ENCODE measurements at places on chromosomes 11 and 22.

GRCh38 chr11:48150213-48150612 lies 66.4 kb upstream of the OR4B1 start:
- no peak for DNase-seq

DNA sequence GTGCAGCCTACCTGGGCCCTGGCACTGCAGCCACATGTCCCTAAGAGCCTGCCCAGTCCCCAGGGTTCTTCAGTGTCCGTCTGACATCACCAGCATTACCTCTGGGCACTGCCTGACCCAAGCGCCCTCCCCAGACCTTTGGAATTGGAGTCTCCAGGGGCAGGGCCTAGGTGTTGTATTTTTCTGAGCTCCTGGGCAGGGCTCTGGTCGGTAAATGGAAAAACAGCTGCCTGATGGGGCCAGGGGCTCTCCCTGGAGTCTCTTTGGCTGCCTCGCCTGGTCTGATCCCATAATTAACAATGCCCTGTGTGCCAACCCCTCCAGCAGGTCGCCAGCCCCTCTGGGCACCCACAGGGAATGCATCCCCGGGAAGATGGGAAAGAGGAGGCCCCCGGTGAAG lies 710.2 kb downstream of the BRD1 start:
- DNase-seq: no peak

GRCh38 chr11:132211479-132211878 lies 841.1 kb downstream of the NTM start:
- no peak for DNase-seq

- DNase-seq: no peak
These were observed 40.4 kb downstream of the RRAS2 start for GRCh38 chr11:14318581-14318981.

DNA sequence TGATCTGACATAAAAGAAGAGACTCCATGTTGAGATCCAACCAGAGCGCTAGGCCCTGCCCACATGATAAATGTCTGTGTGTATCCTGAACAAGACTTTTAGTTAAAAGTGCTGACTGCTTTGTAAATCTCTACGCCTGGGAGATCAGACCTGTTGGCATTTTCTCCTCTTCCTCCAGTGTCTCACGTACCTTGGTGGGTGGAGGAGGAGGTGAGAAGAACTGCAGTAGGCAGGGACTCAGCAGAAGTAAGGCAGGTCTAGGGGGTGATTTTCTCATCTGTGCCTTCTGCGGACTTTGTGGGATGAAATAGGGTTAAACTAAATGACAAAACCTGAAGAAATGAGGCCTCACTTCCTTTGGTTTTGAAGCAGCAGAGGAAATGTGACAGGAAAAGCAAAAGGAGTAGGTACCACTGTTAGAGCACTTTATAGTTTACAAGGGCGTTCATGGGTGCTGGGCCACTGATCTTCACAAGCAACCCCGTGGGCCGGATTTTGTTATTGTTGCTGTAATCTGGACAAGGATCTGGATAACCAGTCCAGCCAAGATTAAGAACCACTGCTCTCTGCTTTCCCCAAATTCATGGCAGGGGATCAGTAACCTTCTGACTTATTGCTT lies 36.7 kb upstream of the PLET1 start:
- DNase-seq: no peak

- peak; percentile 75 for DNase-seq
These were observed 7.2 kb downstream of the KCNK7 start for GRCh38 chr11:65588199-65589054.

DNA sequence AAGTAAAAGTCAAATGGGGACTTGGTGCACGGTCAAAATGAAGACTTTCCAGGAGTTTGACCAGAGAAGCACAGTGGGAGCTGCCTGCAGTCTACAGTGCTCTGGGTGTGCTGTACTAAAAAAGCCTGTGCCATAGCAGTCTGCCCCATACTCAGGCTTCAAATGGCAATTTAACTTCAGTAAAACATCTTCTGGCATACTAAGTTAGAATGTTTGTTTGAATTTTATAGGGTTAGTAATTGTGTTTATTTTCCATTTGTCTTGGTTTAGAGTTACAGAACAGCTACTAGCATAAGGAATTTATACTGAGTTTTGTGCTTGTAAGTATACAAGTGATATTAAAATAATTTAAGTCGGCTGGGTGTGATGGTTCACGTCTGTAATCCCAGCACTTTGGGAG lies 29.3 kb upstream of the LIPT2 start:
- DNase-seq: no peak

DNA sequence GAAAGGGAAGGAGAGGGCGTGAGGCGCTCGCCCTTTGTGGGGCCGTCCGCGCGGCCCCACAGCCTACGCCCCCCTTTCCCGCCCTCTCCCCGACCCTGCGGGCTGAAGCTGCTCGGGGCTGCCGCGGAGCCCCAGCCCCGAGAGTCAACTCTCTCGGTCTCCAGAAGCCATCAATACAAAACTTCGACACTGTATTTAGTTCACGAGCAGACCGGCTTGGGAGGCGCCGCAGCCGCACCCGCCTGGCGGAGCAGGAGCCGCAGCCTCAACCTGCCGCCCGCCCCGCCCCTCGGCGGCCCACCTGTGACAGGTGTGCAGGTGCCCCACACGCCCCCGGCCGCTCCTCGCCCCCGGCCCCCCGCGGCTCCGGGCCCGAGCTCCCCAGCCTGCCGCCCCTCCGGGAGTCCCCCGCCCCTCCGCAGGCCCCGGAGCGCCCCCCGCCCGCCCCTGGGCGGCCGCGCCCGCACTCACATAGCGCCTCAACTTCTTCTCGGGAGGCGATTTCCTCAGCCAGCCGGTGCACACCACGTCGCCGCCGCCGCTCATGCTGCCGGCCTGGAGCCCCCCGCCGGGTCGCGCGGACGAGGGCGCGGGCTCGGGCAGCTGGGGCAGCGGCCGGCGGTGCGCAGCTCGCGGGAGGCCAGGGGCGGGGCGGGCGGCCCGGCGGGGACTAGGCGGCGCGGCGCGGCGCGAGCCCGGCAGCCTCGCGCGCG lies at the start of gene GAB2:
Gene GAB2, minus strand, starts transcription at position 646 of the 713 bp plus-strand sequence. Its CDS starts 100 bp downstream, at position 546.
- no peak for DNase-seq

DNA sequence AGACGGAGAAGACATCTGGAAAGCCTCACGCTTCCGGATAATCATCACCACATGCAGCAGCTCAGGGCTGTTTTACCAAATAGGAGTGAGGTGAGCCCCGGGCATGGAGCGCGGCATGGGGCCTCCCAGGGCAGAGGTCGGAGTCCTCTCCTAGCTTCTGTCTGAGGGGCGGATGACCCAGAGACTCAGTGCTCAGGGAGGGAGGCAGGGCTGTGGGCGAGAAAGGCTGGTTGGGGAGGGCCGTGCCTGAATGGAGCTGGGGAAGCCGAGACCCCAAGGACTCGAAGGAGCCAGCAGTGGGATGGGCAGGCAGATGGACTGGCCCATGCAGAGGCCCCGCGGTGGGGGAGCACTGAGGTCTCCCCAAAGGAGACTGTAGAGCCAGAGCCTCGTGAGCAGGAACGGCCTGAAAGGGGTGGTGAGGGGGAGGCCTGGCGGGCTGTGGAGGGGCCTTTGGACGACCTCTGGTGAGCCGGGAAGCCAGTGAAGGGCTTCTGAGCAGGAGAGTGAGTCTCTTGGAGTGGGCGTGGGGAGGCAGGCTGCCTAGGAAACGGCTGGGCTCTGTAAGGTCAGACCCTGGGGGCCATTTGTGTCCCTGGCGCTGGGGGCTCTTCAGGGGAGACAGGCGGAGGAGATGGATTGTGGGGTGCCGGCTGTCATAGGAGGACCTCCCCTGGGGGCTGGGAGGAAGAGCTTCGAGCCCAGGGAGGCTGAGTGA lies 24.7 kb upstream of the PANX2 start:
- no peak for DNase-seq

- no peak for DNase-seq
These were observed 24.5 kb upstream of the CABP7 start for GRCh38 chr22:29695129-29695926.

- DNase-seq: no peak
These were observed 396 bp upstream of the CFAP300 start for GRCh38 chr11:102046841-102047240.

DNA sequence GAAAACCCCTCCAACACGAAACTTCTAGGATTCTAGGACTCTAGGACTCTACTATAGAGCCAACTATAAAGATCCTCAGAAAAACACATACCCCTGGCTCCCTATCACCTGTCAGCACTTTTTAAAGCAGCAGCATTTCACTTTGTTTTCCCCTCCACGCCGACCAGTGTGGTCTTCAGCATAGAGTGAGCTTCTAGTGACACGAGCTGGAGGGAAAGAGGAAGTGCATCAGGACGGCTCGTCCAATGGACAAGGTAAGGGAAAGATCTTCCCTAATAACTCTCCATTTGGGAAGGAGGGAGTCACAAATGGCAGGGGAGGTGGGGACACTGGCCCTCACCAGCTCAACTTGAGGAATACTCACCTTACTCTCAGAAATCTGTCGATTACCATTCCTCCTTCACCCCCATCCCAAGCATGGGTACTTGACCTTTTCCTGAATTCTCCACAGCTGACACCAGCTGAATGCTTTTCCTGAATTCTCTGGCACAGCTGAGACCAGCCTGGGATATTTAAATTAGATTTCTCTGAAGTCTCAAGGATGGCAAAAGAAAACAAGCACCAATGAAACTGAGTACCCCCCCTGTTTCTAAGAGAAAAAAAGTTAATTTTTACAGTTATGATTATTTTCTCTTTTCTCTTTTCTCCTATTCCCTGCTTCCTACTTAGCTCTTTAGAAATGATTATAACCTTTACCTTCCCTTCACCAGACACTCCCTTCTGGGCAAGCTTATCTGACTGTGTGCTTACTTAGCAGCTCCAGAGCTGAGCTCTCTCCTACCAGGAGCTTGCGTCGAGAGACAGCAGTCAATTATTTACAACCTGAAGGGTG lies 33.3 kb upstream of the NNMT start:
- DNase-seq: no peak

DNA sequence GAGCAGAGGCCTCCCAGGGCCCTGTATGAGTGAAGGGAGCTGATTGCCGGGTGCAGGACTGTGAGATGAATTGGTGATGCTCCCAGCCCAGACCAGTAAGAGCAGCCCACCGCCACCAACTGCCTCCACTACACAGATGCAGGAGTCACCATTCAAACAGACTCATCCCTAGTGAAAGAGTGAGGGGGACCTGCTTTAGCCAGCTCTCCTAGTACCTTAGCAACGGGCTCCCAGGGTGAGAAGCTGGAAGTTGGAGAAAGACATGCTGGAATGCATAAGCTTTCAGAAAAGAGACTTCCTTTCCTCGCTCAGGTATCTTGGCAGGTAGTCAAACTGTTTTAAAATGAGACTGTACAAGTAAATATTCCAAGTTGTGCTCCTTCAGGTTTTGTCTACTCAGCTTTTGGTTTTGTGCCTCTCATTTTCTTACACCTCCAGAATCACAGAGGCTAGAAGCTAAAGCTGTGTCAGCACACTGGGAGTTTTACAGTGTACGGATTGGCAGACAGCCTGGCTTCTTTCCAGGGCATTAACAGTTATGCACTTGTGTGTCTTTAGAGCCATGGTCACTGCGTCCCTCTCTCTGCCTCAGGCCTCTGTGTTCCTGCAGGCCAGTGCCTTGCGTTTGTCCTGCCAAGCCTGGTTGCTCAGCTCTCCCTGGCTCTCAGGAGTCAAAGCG lies 146.2 kb downstream of the ATXN10 start:
- no peak for DNase-seq

DNA sequence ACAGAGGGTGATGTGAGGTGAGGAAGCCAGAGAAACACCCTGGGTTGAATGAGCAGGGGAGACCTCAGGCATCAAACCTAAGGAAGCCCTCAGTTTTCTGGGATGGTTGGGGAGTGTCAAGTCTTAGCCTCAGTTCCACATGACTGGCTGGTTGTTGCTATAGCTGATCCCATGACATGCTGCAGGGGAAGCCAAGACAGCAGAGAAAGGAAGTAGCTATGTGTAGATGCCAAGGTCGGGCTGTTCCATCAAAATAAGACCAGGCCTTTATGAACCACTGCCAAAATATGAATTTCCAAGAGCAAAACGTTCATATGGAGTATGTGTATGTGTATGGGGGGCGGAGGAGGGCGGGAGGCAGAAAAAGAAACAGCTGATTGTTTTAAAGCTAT lies 11.6 kb downstream of the CD59 start:
- DNase-seq: no peak

GRCh38 chr22:32339190-32340012 lies 18.3 kb upstream of the RFPL3 start:
- no peak for DNase-seq

GRCh38 chr11:61507012-61507768 lies 1.4 kb upstream of the LRRC10B start:
- no peak for DNase-seq

GRCh38 chr11:4049006-4049405 lies 45.6 kb upstream of the RRM1 start:
- DNase-seq: no peak

GRCh38 chr22:25318081-25318823 lies 98.8 kb downstream of the CRYBB2 start:
- no peak for DNase-seq

DNA sequence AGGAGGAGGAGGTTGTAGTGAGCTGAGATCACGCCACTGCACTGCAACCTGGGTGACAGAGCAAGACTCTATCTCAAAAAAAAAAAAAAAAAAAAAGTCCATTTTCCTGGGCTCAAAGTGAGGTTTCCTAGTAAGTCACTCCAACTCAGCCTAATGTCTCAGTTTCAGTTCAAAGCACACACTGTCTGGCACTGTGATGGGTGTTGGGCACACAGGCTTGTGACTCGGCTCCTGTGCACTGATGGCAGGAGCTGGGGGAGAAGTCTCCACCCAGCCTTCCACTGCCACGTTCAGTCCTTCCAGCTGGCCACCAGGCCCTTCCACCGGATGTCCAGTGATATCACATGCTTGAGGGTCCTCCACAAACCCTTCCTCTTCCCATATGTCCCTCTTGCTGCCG lies 186.0 kb downstream of the CEP164 start:
- no peak for DNase-seq

GRCh38 chr11:1296287-1296686 lies 13.1 kb downstream of the TOLLIP start:
- DNase-seq: no peak

DNA sequence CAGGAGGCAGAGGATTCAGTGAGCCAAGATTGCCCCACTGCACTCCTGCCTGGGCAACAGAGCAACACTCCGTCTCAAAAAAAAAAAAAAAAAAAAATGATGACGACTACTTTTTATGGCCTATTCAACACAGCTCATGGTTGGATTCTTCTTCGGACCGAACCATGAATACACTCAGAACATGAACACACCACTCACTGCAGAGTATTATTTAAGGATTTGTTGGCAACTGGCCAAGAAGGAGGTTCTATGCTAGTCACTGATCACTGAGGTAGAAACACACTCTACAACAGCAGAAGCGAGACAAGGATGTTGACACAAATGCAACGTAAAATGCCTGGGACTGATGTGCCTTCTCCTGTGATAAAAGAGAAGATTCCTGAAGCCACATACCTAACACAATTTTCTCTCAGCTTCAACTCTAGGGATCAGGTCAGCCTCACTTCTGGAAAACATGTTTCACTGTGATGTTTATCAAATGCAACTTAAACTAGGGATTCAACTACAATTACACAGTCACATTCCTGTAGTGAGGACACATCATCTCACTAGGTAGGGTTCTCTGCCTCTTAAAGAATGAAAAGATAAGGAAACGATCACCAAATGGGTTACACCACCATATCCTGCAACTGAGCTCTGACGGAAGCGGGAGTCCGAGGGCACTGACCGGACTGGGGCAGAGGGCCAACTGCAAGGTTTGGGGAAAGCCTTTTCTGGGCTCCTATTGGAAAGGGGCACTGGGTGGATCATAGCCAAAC lies 82.5 kb downstream of the SGSM3 start:
- no peak for DNase-seq

GRCh38 chr11:63847363-63847762 lies 8.5 kb downstream of the MARK2 start:
- no peak for DNase-seq

All from activated T-cell treated with anti-CD3 and anti-CD28 coated beads, Interleukin-2, amount 50 U/mL, for 1 hour (primary cell).